ENCODE measurements at places on chromosomes 3 and 15.

GRCh38 chr3:21889166-21889565, 138.2 kb upstream of the ZNF385D start:
- no peak for DNase-seq

GRCh38 chr3:188700501-188700900, 471.3 kb upstream of the TPRG1 start:
- DNase-seq, result no peak

DNA sequence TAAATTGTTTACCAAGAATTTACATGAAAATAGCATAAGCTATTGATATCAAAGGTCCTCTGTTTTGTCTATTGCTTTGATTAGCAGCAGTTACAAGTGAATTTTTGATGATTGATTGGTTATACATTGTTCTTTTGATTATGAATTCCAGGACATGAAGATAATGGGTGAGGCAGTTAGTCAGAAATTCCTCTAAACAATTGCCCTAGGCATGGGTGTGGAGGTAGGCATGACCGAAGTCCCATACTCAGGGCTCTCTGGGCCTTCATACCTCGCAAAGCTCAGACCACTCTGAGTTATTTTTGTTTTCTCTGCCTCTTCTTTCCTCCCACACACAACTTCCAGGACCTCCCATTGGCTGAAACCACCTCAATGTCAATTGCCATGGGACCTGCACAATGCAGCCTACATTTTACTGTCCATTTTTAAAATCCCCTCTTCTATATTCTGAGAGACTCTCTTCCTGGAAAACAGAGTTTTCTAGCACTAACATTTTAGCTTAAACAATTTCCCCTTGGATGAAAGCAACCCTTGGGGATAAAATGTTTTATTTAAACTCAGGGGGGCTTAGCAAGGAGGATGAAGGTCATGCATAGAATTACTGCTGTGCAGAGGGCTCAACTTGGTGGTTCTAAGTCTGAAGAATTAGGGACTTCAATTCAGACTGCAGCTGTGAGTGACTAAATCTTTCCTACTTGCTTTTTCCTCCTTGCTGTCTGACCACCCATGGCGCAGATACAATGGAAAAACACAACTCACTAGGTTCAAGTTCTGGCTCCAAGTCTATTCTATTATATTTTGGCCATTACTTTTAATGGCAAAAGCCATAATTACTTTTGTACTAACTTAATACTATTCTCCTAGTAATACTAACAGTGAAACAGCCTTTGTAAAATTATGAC, 594.8 kb downstream of the NTRK3 start:
- DNase-seq, result no peak

DNA sequence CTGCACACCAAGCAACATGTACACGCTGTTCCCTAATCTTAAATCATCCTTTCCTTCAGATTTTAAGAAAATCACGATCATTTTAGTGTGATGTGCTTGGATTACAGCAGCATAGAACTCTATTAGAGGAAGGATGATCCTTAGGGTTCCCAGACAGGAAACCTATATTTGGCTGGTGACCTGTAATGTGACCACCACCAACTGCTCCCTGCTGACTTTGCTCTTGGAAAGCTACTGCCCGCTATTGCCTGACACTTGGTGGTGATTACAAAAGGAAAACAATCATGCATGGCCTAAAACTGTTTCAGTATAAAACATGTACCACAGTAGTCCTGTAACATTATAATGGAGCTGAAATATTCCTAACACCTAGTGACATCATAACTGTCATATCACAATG, 27.2 kb upstream of the LMOD3 start:
- no peak for DNase-seq

DNA sequence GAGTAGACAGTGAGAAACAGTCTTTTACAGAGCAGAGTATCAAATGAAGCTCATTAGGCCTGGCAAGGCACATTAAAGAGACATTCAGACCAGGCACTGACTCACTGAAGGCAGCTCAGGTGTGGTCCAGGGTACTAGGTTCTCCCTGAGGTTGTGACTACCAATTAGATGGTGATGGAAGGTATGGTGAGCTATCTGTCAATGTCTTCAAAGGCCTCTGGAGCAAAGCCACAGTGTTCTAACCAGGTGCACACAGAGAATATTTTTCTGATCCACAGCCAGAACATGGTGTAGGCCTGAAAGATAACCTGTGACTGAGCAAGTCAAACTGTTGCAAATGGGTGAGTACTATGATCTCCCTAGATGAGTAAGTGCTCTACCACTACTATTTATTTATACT, 51.5 kb downstream of the EOMES start:
- no peak for DNase-seq

DNA sequence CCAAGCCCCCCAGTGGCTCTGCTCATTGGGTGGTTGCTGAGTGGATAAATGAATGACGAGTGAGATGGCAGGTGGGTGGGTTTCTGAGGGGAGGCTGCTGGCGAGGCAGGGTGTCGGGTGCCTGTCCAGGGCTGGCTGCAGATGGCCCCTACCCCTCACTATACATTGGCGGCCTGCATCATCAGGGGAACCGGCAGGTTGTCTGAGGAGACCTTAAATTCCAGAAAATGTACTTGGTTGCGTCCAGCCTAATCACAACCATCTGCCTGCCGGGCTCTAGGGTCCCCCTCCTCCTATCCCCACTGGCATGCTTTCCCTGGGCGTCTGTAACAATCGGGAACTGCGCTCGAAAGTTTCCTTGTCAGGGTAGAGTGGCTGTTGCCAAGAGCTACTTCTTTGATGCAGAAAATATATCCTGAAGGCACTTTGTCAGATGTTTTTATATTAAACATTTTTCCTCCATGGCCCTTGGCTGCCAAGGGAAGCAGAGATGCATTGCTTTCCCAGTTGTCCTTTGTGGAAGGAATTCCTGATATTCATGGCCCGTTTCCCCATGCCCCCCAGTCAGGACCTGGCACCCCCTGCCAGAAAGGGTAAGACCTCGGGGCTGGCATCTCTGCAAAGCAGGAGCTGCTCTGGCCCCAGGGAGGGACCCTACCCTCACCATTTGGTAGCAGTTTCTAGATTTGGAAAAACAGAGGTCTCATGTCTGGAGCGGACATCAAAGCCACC, 22.9 kb downstream of the SMAD6 start:
- no peak for DNase-seq

GRCh38 chr3:136730595-136731273, 21.4 kb downstream of the STAG1 start:
- no peak for DNase-seq

DNA sequence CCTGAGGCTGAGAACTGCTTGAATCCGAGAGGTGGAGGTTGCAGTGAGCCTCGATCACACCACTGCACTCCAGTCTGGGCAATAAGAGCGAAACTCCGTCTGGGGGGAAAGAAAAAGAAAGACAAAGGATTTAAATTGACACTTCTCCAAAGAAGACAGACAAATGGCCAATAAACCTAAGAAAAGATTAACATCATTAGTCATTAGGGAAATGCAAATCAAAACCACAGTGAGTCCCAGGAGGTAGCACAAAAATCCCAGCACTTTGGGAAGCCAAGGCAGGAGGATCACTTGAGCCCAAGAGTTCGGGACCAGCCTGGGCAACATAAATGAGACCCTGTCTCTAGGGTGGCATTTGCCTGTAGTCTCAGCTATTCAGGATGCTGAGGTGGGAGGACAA, 12.6 kb downstream of the CLPX start:
- DNase-seq, result no peak

DNA sequence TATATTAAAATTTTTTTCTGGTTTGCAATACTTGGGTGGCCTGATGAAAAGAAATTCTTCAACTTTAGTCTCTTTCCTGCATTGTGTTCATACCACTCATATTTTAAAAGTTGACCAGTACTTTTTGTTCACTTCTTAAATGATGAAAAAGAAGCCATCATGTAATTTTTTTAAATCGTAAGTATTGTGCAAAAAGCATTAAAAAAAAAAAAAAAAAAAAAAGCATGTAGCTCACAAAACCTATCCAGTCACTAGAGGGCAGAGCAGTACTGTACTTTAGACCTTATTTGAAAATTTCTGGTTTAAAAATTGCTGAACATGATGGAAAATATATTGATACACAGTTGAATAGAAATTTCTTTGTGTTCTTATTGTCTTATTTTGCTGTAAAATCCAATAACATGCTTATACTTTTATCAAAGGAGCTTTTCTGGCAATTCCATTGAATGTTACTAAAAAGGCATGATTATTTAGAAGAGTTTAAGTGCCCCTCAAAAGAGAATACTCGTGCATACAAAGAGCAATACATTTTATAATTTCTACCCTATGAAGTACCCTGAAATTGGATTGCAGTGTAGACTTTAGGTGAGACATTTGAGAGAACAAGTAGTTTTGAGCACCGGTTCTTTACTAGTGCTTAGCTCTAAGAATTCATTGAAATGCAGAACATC, 137.7 kb downstream of the BBX start:
- DNase-seq, result peak; percentile 61

GRCh38 chr3:10189557-10190354, 25.0 kb downstream of the IRAK2 start:
- no peak for DNase-seq

GRCh38 chr15:62125773-62126172, 39.3 kb downstream of the C2CD4B start:
- peak; percentile 94 for DNase-seq

- DNase-seq, result no peak
Observed at GRCh38 chr3:53489787-53490458, 4.5 kb upstream of the CACNA1D start.

- DNase-seq, result peak; percentile 2
Observed at GRCh38 chr15:68051109-68051508, 3.0 kb upstream of the PIAS1 start.

DNA sequence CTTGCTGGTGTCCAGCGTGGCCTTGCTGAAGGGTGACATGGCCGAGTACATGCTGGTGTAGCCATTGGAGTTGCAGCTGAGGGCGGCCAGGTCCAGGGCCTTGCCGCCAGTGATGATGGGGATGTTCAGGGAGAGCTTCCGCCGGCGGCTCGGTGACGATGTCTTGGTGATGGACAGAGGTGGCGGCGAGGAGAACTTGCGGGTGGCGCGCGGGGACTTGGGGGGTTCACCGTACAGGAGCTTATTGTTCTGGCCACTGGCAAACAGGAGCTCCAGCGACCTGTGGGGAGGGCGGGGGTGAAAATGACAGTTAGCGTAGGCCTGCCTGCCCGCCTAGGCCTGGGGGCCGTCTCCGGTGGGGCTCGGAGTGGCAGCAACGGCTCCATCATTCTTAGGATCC, 59.0 kb upstream of the CTSH start:
- no peak for DNase-seq

GRCh38 chr3:19815805-19816204, 118.2 kb downstream of the EFHB start:
- DNase-seq, result no peak

- peak; percentile 8 for DNase-seq
Observed at GRCh38 chr3:46897829-46898320, 20.4 kb downstream of the PTH1R start.

DNA sequence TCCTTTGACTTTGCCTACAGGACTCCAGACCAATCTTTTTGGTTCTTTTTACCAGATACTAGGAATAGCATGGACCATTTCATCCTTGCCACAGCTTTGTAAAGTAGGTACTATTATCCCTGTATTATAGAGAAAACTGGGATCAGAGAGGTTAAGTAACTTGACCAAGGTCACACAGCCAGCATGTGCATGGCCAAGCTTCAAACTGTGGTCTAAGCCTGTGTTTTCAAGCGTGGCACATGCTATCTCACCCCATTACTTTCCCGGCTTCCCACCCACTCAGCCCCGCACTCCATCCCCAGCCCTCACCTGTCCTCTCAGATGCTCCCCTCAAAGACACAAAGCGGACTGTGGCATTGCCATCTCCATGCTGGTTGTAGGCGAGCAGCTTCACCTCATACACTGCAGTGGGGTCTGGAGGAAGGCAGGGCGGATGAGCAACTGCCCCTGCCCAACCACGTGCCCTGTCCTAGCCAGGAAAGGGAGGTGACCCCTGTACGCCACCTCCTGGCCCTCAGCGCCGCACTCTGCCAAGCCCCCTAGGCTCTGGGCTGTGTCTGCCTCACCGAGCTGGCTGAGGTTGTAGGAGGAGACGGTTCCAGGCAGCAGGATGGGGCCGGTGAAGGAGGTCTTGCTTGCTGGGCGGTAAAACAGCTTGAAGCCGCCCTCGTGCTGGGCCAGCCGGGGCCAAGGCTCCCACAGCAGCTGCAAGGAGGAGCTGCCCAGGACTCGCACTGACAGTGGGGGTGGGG, 25.7 kb downstream of the RNU5B-1 start:
- DNase-seq, result no peak

GRCh38 chr3:9149566-9149965, 99.9 kb downstream of the SRGAP3 start:
- no peak for DNase-seq

DNA sequence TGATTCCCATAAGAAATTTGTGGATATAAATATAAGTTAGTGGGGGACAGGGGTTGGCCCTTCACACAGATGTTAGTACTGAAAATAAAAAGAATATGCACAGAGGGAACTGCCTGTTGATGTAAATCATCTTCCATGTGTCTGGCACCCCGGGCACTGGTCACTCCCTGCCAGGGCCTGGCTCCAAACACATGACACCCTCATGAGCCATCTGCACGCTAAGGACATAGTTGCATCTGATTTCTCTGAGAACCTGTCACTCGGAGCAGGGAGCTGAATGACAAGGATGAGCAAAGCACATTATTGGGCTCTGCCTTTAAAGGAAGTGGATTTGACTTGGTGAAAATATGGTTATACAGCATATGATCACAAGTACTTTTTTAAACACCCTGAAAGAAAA, 66.2 kb upstream of the TSC22D2 start:
- no peak for DNase-seq

GRCh38 chr3:152976239-152976638, 141.3 kb downstream of the P2RY1 start:
- DNase-seq, result no peak

DNA sequence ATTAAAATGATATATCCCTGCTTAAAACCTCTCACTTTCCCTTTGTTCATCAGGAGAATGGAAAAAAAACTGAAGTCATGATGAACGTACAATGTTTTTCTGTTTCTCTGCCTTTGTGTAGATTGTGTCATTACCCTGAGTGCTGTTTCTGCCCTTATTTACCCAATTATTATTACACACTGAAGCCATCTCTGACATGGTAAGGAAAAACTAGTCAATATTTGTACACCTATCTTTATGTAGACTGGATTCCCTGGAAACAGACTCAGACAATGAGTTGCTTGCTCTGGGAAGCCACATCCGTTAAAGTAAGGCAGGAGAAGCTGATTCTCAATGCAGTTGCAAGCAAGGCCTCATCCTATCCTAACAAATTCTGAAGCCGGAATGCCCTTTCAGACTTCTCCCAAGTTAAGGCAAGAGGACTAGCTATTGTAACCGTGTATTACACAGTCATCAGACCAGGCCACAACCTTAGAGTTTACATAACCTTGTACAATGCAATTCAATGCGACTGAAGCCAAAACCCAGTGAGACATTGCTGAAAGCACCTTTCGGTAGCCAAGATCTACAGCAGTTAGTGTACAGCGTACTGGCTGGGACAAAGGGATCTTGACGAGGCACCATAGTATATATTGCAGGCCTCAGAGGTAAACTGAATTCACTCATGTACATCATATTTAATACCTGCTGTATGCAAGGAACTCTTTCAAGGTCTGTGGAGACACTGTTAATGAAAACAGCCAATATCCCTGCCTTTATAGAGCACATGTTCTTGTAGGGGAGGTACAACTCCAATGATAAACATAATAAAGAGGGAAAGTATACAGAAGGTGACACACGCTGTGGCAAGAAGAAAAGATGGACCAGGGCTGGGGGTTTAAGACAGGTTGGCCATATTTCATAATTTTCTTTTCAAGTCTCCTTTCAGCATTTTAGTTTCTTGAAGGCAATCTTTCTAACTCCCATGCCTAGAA, 1040.8 kb upstream of the SEMA6D start:
- peak; percentile 15 for DNase-seq

- no peak for DNase-seq
Observed at GRCh38 chr15:45583731-45584639, 3.2 kb upstream of the BLOC1S6 start.
